Activated gamma-delta T cell treated with Interleukin-2 at 50 U/mL for 16 hours (primary cell): ENCODE measurements at places on chromosomes 16 and 17.

- peak; percentile 23 for DNase-seq
Measured at GRCh38 chr17:74089869-74090464, 113.5 kb upstream of the RPL38 start.

DNA sequence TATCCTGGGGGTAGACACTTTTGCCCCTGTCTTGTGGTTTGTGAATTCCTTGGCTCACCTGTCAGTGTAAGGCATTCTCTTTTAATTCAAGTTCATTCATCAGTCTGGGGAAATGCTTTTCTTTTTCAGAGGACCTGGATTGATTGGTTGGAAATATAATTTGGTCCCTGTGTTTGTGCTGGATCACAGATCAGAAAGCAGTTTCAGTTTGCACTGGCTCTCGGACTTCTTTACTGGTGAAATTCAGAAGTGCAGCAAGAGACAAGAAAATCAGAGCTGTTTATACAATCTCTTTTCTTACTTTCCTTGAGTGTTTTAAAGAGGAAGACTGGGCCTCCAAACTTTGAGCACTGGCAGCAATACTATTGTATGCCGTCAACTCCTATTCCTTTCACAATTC is 161.8 kb upstream of the KCNJ16 start:
- no peak for DNase-seq

DNA sequence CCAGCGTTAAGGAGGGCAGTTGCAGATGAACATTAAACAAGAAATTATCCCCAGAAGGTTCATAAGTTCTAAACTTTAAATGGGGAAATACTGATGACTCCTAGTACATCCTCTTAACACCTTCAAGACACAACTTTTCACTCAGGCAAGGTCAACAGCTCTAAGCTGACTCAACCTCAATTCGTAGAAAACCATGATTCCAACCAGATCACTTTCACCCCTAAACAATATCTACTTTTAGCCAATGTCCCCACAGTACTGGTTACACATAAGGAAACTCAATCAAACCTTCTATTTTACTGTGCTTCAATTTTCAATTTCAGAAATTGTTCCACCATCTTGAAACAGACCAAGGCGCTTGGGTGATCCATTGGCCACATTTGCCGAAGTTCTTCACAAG is 2.3 kb downstream of the CDYL2 start:
- no peak for DNase-seq

DNA sequence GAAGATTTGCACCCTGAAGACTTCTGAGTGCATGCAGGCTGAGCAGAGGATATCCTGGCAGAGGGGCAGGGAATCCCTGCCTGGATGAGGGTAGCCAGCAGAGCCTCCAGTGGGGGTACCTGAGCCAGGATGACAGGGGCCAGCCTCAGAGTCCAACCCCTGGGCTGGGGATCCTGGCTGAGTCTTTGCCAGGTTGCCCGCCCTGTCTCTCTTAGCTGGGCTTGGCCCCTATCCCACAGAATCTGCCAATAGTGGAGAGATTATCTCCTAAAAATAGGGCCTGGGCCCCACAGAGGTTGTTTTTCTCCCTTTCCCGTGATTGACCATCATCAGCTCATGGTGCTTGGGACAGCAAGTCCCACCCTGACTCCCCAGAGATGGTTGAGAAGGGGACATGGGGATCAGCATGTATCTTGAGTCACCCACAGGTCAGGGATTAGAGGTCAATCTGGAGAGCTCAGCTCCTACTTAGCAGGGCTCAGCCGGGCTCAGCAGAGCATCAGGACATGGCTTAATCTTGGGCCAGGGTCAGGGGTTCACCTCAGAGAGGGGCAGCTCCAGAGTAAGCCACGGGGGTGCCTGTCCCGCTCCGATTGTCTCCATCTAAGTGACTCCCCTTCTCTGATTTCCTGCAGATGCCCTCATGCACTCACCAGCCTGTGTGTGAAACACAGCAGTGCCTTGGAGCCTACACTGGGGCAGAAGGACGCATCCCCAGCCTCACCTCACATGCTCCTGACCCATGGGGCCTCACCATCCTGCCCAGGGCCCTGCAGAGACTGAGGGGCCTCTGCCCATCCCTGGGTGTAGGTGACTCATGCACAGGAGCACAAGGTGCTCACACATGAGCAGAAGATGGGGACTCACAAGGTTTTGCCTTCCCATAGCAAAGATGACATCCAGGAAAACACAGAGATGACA is 11.5 kb downstream of the CDH16 start:
- DNase-seq, result no peak

- no peak for DNase-seq
Measured at GRCh38 chr17:75791254-75791653, 6.6 kb downstream of the UNK start.

- no peak for DNase-seq
Measured at GRCh38 chr16:13298666-13299065, 397.3 kb downstream of the SHISA9 start.

DNA sequence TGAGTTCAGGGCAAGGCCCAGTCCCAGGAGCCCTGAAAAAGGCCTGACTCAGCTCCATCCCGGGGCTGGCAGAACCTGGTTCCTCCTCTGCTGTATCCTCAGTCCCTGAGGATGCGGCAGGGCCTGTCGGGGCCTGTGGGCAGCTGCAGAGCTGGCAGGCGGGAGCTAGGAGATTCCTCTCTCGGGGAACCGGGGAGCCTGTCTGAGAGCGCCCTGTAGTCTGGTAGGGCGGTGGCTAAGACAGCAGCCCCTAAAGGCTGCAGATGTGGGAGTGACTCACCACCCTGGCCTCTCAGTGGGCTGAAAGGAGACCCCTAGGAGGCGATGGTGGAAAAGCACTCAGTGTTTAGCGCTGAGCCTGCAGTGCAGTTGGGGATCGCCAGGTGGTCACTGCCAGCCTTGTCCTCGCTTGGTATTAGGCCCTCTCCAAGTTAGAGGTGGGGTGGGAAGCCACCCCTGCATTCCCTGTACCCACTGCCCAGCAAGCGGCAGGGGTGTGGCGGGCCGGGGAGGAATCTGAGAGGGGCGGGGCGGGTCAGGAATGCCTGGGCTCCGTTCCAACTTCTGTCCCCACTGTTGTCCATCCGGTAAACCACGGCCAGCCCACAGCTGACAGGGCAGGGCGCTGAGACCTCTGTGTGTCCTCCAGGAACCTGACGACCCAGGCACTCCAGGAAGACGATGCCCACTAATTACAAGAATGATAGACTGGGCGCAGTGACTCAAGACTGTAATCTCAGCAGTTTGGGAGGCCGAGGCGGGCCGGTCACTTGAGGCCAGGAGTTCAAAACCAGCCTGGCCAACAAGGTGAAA is 29.5 kb upstream of the CDH1 start:
- DNase-seq, result no peak

DNA sequence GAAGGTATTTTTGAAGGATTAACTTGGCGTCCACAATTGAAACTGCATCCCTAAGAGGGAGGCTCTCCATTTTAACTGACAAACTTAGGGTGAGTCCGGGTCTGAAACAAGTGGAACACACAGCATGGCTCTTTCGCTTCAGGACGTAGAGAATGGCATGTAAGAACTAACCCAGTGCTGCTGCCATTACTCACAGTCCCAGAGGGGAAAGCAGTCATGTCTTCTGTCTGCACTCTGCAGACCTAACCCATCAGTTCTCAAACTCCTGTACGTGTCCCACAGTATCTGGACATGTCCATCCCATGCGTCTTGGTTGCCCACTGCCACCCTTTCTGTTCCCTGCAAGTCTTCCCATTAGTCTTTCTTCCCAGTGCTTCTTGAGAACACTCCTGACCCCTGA is 563 bp downstream of the ST6GALNAC1 start:
- no peak for DNase-seq

DNA sequence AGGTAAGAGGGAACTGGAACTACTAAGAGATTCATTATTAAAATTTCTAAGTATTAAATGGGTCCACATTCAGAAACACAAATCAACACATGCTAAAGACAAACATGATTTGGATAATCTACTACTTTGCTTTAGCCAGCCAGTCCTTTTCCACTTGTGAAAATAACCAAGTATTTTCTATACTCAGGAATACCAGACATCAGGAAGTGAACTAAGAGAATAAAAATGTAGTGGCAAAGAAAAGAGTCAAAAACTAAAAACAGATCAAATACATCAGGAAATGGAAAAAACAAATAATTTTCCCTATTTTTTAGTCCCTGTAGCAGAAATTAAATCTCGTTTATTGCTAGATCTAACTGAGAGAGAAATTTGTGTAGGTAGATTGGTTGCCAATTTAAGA is 78.0 kb downstream of the MYO1D start:
- no peak for DNase-seq

GRCh38 chr17:63623786-63624530 is 1.7 kb downstream of the MAP3K3 start:
- DNase-seq, result no peak

DNA sequence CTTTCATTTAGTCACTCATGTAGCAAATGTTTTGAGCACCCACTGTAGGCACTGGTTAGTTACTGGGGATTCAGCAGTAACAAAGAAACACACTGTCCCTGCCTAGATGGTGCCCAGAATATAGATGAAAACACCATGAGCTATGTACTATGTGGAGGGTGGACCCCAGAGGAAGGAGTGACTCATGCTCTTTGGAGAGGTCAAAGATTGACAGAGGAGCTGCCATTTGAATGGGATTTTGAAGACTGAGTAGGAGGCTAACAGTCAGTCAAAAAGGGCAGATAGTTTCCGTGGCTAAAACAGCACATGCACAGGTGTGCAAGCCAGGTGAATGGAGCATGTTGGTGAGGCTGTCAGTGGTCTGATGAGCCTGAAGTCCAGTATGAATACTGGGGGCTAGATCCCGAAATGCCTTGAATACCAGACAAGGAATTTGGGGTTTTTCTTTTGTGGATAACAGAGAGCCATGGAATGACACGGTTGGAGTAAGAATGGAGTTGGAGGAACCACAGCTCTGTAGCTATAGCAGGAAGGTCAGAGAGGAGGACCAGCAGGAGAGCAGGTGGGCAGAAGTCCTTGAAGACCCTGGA is 6.1 kb downstream of the IL21R start:
- no peak for DNase-seq

GRCh38 chr17:75367312-75367711 is 38.2 kb downstream of the GRB2 start:
- DNase-seq, result no peak

DNA sequence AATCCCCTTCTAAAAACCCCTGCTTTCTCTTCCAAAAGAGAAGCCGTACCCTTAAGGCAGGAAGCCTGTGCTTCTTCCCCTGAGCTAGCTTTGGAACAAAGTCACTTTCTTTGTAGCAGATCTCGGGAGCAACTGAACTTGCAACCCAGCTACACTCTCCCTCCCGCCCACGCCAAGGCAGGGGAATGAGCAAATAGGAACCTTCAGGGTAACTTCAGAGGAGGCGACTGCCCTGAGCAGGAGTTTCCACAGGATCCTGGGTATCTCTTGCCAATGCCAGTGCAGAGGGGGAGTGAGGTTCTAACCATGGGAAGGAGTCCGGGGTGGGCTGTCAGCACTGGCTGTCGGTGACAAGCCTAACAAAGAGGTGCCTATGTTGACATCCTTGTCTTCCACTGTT is 5.9 kb upstream of the PIRT start:
- no peak for DNase-seq

DNA sequence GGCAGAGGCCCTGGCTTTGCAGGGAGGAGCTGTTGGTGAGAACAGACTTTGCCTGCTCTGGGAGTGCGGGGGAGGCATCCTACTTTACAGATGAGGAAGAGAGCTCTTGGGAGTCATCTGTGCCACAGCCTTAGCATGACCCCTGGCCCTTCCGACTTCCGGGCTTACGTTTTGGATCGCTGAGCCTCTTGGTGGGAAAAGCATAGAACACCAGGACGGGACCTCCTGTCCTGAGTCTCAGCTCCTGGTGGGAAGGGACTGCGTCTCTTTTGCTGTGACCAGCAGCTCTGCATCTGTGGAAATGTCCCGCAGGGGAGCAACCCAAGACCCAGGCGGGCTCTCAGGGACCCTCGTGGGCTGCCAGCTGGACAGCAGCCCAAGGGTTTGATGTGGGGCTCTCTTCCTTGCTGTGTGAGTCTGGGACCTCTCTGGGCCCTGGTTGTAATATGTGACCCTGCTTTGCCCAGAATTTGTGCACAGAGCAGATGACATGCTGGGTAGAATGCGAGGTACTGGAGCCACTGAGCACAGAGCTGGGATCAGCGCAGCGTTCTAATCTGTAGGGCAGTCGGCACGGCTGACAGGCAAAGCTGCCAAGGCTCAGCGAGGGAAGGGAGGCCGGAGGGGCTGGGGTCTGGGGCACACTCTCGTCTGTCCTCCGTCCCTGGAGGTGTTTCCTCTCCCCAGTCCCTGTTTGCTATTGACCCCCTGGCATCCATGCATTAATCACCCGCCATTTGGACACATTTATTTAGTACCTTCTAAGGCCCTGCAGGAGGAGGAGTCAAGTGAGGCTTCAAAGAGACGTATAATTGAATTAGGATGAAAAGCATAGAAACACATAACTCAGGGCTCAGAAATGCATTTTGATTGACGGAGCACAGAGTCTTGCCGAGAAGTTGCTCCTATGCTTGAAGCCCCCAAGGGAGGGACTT is 64.0 kb downstream of the NT5M start:
- no peak for DNase-seq

DNA sequence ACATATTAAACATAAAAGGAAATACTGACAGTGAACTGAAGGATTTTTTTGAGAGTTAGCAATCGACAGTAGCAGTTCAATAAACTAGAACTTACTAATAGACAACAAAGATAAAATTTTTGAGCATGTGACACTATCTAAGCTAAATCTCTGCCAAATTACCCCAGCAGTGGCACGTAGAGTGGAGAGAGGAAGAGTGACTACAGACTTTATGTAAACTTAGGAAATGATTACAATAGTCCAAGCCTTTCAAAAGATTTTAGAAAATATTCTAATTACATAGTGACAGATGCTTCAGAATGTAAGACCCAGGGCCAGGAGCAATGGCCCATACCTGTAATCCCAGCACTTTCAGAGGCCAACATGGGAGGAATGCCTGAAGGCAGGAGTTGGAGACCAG is 52.4 kb downstream of the CFDP1 start:
- no peak for DNase-seq

- DNase-seq, result peak; percentile 52
Measured at GRCh38 chr17:78131172-78132083, 857 bp downstream of the TMC8 start.

DNA sequence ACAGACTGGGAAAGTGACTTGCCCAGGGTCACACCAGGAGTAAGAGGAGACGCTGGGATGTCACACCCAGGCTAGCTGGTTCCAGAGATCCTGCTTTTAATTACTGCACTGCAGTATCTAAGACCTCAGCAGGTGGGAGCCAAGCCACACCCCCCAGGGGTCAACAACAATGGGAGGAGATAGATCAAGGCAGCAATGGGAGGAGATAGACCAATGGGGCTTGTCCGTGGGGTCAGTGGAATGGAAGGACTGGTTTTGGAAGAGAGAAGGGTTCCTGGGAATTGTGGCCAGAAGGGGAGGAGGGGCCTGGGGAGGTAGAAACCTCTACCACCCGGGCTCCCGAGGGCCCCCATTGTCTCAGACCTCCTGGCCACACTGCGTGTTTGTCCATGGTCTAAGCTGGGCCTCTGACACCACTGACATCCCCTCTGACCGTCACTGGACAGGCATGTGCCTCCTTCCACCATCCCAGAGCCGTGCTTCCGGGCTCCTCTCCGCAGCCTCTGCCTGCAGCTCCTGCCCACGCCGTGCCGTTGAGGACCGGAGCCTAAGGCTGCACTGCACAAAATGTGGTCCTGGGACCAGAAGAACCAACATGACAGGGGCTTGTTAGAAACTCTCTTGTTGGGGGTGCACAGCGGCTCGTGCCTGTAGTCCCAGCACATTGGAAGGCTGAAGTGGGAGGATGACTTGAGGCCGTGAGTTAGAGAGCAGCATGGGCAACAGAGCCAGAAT is 69.8 kb upstream of the RPH3AL start:
- no peak for DNase-seq
